Pulmonary artery endothelial cell (primary cell): ENCODE measurements at places on chromosomes 7 and 10. TPM values are rescaled to one million over a fixed set of nuclear protein-coding genes. Genes with fewer than 3 reads are reported as not detected.

DNA sequence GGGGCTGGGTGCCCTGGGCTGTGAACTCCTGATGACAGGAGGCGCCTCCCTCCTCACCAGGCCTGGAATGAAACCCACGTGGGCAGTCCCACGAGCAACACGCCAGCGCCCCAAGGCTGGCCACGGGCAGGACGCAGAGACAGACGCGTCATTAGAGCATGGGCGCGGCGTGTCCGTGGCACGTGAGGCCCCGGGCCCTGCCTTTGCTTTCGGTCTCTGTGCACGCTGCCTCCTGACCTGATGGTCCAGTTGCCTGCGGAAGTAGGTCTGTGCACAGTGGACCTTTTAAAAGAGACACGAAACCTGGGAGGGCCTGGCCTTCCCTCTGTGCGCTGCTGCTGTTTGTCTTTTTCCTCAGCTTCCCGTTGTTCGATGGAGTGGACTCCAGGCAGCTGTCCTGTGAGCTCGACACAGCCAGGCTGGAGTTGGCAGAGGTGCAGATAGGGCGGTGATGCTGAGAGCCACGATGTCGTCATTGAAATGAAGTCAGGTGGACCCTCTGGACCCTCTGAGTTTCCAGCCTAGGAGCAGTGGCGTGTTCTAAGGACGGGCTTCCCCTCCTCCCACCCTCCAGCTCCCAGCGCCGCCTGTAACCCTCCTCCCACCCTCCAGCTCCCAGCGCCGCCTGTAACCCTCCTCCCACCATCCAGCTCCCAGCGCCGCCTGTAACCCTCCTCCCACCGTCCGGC, 40.1 kb upstream of the CFAP46 start:
- no peak for DNase-seq

DNA sequence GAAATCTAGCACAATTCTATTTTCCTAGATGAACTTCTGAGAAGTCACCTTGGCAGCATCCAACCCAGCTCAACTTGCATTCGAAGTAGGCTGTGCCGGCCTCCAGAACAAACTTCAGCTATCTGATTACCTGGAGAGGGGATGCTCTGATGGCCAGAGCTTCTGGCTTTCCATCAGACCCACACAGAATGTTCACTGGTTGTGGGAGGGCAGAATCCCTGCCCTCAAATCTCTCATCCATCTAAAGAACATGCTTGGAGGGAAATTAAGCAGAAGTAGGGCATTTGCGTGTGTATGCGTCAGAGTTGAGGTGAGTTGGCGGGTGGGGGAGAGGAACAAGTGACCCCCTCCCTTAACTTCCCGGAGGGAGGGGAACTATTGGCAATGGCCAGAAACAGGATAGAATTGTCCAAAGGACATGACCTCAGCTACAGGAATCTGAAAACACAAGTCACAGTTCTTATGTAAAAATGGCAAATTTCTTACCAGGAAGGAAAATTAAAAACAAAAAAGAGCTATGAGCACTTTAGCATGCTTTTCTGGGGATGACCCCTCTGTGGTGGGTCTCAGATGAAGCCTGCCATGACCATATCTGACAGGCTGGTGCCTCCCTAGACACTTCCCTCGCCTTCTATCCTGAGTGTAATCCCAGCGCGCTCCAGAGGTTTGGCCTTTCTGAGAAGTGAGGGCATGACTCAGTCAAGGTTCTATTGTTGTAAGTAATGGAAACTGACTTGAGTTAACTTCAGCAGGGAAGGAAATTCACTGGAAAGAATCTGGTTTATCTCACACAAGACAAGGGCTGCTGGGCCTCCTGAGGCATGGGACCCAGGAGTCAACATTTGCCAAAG, 278.8 kb downstream of the RPS24 start:
- peak; percentile 73 for DNase-seq

DNA sequence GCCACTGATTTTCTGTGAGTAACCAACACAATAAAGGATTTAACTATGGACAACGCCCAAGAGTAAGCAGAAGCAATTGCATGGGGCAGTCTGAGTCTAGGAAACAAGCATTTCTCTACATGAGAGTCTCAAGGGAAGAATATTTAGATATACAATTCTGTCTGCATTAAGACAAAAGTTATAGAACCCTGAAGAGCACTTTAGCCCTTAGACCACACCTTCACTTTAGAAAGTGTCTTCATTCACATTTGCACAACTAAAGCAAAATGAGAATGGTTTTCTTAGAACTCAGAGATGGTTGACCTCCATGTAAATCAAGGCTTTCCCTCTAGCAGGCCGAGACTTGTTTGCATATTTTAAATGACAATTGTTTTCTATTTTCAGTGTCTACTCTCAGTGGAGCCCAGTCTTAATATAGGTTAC, 25.5 kb upstream of the TRIM24 start:
- no peak for DNase-seq

- DNase-seq = no peak
These were observed 7.0 kb upstream of the TMEM243 start for GRCh38 chr7:87226495-87226894.

The LARP4B gene
- 34.1 and 39.5 TPM in 2 replicates for total RNA-seq

- DNase-seq = no peak
These were observed 956.9 kb upstream of the ZNF722 start for GRCh38 chr7:63041786-63042185.
